ENCODE measurements at places on chromosomes 6 and 20. TPM values are rescaled to one million over a fixed set of nuclear protein-coding genes. Genes with fewer than 3 reads are reported as not detected.

DNA sequence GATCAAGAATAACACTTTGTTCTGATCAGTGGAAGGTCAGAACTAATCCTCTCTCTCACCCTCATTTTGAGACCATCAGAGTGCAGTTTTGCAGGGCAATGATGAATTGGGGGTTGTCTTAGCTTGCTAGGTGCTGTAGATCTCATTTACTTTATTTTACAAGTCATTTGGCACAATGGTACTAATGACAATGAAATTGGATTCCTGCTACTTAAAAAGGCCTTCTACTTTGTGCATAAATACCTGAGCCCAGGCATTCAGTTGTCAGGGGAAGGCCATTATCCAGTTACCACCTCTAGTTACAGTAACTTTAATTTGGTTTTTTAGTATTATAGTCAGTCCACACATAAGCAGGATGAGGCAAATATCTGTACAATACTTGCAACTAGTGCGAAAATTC is 240.0 kb downstream of the HDGFL1 start:
- DNase-seq = no peak

DNA sequence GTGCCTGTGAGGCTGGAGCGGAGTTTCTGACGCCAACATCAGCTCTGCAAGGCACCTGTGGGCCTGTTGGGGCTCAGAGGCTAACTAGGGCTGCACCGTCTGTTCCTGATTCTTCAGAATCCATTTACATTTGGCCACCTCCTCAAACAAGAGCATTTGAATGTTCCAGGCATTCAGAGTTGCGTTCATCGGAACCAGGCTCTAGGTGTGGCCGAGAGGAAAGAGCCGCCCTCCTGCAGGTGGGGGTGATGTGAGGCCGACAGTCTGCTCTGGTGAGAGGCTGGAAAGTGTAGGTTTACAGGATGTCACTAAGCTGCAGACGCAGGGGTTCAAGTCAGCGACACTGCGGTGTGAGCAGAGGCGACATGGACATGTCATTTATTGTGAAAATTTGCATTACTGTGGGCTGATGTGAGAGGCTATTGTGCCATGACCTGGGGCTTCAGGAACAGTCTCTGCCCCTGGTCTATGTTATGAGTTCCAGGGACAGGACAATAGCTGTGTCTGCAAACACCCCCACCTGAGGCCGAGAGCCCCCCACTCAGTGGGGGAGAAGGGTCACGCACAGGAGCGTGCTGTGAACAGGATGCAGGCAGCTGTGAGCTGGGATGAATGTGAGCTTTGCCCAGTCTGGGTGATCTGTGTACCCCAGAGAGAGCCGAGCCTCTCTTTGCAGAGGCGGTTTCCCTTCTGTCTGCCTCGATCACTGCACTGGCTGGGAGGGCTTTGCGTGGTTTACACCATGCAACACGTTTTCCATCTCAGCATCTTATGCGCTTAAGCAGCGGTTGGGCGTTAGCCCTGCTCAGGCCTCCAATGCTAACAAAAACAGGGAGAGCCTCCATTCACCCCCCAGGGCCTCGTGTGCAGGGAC is 21.1 kb downstream of the SLCO4A1 start:
- no peak for DNase-seq

DNA sequence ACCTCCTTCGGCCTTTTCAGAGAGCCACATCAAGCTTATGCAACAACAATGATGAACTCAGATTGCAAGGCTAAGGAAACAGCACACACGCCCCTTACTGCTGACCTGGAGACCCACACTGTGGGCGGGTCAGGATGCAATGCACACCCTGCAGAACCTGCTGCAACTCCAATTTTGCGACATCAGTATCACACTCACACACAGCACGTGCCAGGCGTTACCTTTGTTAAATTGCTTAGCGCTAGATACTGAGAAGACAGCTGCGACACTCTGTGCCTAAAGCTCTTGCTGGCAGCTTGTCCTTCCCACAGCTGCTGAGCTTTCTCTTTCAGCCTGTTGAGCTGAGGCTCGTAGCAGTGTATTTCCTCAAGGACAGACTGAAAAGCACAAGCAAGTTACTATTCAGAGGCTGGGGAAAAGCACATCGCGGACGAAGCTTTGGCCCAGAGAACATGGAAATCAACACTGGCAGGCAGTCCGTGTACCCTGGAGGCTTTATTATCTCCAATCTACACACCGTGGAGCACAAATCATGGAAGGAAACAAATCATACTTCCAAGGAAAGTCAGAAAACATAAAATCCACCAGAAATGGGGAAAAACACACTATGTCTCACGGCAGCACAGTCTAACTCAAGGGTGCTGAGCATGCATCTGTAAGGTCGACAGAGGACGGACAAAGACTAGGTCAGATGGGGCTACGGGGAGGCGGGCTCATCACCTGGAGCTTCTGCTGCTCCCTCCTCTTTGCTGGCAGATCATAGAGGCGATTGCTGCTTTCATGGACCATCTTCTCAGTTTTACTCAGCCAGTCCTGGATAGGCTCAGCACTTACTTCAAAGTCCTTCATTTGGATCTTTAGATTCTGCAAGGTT is 268.2 kb downstream of the SYNE1 start:
- peak; percentile 60 for DNase-seq

DNA sequence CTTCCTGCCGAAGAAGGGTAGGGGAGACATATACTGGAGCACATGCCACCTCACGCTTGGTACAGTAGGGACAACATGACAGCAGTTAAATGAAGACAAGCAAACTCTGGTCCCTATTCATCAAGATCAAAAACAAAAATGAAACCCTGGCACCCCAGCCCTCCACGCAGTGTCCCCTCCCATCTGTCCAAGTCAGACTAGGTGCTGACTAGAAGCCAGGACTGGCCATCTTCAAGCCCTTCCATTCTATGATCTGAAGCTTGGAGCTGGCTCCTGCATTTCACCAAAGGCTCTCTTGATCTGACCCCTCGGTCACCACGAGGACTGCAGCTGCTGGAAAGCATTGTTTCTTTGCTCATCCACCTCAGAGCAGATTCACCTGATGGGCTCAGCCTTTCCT is 158.9 kb upstream of the GGTLC1 start:
- DNase-seq = no peak

DNA sequence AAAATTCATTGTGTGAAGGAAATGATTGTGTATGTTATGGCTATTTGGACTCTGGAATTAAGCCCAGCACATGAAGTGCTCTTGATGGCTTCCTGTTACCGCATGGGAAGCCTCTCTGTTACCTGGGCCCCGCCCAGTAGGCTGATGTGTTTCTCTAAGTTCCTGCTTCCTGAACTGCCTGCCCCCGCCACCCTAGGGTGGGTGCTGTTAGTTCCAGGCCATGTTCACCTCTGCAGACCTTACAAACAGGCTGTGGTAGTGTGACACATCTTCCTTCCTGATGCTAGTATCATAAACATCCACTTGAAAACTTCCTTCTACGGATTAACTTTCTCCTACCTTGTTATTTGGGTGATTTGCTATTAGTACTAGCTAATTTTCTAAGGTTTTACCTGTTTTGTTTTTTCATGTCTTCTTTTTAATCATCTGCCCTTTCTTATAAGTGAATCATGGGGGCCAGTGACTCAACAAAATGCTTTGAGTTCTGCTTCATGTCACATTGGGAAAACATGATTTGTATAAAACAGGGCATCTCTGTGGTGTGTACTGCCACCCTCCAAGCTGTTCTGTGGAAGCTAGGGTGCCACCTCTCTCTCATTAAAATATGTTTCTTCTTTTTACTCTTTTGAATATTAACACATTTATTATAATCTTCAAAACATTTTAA is 40.6 kb downstream of the SH3BGRL2 start:
- DNase-seq = peak; percentile 54

- no peak for DNase-seq
Measured at GRCh38 chr20:45940053-45940452, 5.6 kb downstream of the PCIF1 start.

- no peak for DNase-seq
Measured at GRCh38 chr6:56927538-56928453, 27.1 kb upstream of the BEND6 start.

DNA sequence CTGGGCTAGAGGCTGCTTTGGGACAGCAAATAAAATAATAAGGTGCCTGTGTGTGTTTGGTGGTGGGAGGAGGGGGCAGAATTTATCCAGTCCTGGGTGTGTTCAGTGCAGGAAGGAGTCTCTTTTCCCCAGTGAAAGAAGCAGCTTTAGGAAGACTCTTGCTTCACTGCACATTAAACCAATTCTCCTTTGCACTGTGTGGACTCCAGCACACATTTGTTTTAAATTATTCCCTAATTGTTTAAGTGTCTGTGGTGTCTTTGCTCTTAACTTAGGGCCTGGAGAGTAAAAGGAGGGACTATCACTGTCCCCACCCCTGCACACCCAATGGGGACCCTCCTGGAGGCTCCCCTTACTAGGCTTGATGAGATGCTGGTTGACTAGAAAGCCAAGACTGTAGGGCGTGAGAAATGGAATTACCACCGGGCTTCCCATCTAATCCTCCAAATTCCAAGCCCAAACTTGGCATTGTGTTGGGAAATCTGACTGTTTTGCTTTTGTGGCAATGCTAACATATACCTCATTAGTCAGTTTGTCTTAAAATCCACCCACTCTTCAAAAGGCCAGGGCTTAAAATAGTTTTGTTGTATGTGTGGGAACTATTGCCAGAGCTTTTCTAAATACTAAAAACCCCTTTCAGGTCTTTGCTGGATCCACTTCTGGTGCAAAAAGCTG is 13.5 kb upstream of the DAAM2 start:
- DNase-seq = no peak

- no peak for DNase-seq
Measured at GRCh38 chr6:51569594-51569993, 517.8 kb downstream of the PKHD1 start.

DNA sequence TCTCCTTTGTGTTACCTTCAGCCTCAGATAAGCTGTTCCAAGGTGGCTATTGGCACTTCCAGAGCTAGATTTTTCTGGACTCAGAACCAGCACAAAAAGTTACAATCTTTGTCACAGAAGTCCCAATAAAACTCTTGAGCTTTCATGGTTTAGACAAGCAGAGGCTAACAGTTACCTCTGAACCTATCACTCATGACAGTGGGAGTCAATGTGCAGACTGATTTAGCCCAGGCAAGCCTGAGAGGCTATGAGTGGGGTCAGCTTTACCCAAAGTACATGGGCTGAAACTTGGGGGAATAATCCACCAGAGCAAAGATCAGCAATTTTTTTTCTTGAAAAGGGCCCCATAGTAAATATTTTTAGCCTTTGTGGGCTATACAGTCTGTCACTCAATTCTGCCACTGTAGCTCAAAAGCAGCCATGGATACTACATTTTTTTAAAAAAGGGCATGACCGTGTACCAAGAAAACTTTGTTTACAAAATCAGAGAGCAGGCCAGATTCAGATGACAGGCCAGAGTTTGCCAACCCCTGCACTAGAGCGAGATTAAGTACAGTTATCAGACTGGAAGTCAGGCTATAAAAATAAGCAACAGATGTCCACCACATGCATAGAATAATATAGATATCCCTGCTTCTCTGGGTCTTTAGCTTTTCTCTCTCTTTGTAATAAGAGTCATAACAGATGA is 20.0 kb downstream of the CCN2 start:
- DNase-seq = no peak

DNA sequence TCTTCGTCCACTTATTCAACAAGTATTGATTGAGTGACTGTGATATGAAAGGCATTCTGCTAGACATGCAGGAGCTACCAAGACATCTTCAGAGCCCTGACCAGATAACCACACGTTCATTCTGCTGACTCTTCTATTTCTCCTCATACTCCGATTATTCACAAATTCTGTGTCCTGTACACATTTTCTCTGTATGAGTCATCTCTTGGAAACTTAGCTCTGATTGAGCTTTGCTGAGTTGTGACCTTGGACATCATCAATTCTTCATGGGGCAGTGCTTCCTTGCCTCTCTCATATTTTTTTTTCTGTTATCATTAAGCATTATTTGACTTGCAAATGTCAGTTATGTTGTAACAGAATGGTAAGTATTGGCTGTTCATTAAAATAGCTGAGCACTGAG is 351.6 kb upstream of the CNR1 start:
- no peak for DNase-seq

- DNase-seq = no peak
Measured at GRCh38 chr6:27924179-27924578, 12.0 kb upstream of the OR2B2 start.

- DNase-seq = no peak
Measured at GRCh38 chr6:139828751-139829519, 454.5 kb upstream of the CITED2 start.

- no peak for DNase-seq
Measured at GRCh38 chr6:93366506-93366905, 52.9 kb downstream of the EPHA7 start.

GRCh38 chr6:134352786-134353480 is 35.0 kb upstream of the SGK1 start:
- DNase-seq = no peak

DNA sequence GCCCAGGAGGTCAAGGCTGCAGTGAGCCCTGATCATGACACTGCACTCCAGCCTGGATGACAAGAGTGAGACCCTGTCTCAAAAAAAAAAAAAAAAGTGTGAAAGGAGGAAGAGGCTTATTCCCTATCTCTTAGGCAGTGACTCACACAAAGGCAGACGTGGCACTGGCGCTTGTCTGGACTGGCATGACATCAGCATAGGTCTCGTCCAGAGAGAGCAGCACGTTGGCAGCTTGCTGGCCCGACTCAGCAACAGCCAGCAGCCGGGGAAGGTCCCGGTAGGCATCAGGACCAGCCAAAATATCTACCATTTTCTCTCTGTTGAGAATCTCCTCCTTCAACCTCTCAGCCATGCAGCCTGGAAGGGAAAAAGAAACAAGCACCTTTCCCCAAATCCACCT is 14.1 kb downstream of the CDK5RAP1 start:
- DNase-seq = peak; percentile 74

DNA sequence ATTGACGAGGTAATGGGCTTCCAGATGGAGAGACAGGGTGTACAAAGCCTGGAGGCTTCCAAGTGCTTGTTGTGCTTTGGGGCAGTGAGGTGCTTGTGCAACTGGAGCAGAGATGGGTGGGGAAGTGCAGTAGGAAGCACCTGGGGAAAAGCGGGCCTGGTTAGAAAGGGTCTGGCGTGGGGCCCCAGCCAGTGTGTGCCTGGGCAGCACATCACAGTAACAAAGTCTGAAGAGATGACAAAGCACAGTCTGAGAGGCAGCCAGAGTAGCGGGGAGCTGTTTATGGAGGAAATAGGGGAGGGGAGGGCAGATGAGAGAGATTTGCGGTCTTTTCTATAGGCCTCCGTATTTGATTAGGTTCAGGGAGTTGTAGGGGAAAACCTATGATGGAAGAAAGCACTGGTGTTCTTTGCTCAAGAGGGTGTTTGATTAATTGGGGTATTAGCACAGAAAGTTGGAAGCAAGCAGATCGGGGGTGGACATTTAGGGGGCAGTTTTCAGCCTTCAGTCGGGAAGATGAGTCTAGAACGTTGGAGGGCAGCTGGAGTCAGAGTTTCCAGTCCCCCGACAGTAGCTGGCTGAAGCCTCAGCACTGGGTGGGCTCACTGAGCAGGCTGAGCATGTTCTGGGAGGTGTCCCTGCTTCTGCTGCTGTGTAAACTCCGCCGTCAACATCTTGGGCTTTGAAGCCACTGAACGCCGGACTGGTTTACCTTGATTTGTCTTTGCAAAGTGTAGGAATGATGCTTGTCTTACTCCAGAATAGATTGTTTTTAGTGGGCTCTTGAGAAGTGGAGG is 15.5 kb upstream of the MROH8 start:
- DNase-seq = no peak

MYL9 gene
- 2,431 TPM for total RNA-seq

RUNX2 gene
- 0.93 TPM for total RNA-seq

TAGAP gene
- total RNA-seq = 1.3 TPM

KLHDC3 gene
- total RNA-seq = 118 TPM
